ENCODE measurements at places on chromosomes 6 and 20.

DNA sequence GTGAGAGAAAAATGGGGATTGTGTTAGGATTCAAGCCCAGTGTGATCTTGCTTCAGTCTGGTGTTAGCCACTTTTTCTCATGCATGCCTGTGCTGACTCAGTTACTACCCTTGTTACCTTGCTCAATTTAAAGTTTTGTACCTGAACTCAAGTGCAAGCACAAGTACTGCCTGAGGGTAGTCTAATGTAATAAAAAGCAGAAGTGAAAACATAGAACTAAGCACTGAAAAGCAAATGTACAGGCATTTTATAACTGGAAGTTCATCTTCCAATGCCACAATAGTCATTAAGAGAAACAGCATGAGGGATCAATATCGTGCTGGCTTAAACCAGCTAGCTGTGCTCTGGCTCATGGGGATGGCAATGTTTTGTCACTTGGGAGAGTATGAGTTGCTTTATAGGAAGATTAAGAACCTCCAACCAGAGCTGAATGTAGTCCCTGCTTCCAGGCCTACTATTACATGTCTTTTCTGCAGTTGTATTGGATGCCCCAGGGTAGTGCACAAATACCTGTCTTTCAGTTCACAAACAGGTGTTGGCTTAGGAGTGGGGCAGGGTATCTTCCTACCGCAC lies 48.7 kb downstream of the SLC35F1 start:
- DNase-seq, result no peak
- no peaks in the 10 kb centered on the region for H3K36me3 ChIP-seq
- no peaks in the 10 kb centered on the region for H3K27me3 ChIP-seq
- no peaks in the 10 kb centered on the region for H3K4me1 ChIP-seq

DNA sequence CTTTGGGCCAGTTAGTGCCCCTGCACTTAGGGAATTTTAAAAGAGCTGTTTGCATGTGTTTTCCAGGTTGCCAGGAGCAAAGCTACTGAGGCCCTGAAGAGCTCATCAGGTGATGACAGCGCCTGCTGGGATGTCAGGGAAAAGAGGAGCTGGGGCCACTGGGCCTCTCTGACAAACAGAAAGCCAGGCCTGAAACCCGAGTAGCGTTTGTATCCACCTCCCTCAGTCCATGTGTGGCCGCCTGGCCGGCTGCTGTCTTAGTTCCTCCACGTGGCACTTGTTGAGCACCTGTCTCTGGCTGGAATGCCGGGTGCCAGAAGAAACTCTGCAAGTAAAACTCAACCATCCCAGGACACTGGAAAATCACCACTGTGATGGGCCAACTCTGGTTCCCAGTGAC lies 601.2 kb downstream of the CDH26 start:
- H3K4me3 ChIP-seq, result no peak overlapping the region
- no peak overlapping the region for H3K27ac ChIP-seq
- H3K4me1 ChIP-seq, result no peaks in the 10 kb centered on the region
- no peaks in the 10 kb centered on the region for H3K27me3 ChIP-seq

- H3K27ac ChIP-seq, result no peak overlapping the region
- H3K4me1 ChIP-seq, result no peaks in the 10 kb centered on the region
- no peaks in the 10 kb centered on the region for H3K27me3 ChIP-seq
- no peak for DNase-seq
- no peak overlapping the region for H3K4me3 ChIP-seq
- H3K36me3 ChIP-seq, result no peaks in the 10 kb centered on the region
These were observed 14.2 kb downstream of the PPP1R14C start for GRCh38 chr6:150157081-150157480.

- no peak overlapping the region for H3K4me3 ChIP-seq
- no peaks in the 10 kb centered on the region for H3K36me3 ChIP-seq
- H3K4me1 ChIP-seq, result no peaks in the 10 kb centered on the region
- DNase-seq, result peak; percentile 45
These were observed 20.7 kb downstream of the GTPBP2 start for GRCh38 chr6:43608310-43608763.

DNA sequence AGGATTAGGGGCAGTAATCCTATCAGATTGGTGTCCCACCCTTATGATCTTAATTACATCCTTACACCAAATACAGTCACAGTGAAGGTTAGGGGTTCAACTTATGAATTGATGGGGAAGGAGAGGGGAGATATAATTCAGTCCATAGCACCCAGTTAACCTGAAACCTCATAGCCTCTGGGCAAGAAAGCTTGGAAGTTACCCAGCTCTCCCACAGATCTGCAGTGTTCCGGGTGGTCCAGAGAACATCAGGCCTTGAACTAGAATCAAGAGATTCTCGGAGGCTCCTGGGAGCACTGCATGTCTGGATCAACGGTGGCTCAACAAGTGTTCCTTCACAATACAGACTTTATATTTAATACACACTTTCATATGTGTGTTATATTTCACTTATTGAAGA lies 392.6 kb upstream of the MARCKS start:
- H3K27ac ChIP-seq, result no peak overlapping the region
- H3K36me3 ChIP-seq, result no peaks in the 10 kb centered on the region
- H3K4me3 ChIP-seq, result no peak overlapping the region
- H3K4me1 ChIP-seq, result no peaks in the 10 kb centered on the region

GRCh38 chr20:54585217-54585616 lies 109.8 kb downstream of the DOK5 start:
- DNase-seq, result no peak
- no peaks in the 10 kb centered on the region for H3K27me3 ChIP-seq
- H3K4me3 ChIP-seq, result no peak overlapping the region
- H3K27ac ChIP-seq, result no peak overlapping the region
- no peaks in the 10 kb centered on the region for H3K36me3 ChIP-seq

DNA sequence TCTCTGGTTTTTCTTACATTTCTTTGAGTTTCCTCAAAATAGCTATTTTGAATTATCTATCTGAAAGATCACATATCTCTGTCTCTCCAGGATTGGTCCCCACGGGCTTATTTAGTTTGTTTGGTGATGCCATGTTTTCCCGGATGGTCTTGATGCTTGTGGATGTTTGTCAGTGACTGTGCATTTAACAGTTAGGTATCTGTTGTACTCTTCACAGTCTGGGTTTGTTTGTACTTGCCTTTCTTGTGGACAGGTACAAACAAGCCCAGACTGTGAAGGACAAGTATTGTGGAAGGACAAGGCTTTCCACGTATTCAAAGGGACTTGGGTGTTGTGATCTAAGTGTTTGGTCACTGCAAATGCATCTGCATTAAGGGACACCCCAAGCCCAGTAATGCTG lies 49.9 kb upstream of the TOP1 start:
- no peak overlapping the region for H3K27ac ChIP-seq
- no peaks in the 10 kb centered on the region for H3K27me3 ChIP-seq
- no peak overlapping the region for H3K4me3 ChIP-seq
- H3K4me1 ChIP-seq, result no peaks in the 10 kb centered on the region
- no peak for DNase-seq
- H3K36me3 ChIP-seq, result no peaks in the 10 kb centered on the region

DNA sequence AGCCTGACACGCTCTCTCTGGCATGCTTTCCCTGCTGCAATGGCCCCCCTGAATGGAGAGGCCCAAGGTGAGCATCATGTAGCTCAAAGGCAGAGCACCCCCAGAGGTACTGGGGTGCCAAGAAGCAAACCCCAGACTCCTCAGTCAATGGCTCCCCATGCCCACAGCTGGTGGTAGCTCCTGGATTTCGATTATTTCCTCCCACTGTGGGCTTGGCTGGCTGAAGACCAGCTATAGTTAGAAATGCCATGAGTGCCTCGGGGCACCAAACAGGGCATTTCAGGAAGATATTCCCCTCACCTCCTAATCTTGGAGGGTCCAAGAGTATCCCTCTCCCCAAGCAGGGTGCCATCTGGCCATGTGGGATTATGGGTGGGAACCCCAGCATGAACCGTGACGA lies 16.8 kb downstream of the MAP1LC3A start:
- DNase-seq, result no peak
- no peaks in the 10 kb centered on the region for H3K36me3 ChIP-seq
- no peaks in the 10 kb centered on the region for H3K27me3 ChIP-seq
- no peak overlapping the region for H3K27ac ChIP-seq
- H3K4me3 ChIP-seq, result no peak overlapping the region
- H3K4me1 ChIP-seq, result peaks cover 2% of the 10 kb centered on the region

DNA sequence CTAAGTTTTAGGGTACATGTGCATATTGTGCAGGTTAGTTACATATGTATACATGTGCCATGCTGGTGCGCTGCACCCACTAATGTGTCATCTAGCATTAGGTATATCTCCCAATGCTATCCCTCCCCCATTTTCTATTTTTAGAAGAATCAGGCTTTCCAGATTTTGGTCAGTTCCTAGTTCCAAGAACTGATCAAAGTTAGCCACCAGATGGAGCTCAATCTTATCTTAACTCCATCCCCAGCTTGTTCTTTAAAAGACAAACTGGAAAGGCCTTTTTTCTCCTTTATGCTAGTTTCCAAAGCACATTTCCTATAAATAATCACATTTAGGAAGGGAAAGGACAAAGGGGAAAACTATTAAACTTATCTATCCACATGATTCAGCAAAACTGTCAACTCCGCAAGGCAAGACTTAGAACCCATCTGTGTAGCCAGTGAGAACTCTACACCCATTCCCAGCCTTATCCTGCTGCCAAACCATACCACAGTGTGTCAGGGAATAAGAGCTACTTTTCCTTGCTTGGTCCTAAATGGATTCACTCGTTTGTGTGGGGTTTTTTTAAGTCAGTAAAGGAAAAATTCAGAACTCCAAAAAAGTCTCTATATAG lies 22.8 kb upstream of the KHDC1 start:
- H3K4me3 ChIP-seq, result no peak overlapping the region
- no peaks in the 10 kb centered on the region for H3K27me3 ChIP-seq
- H3K36me3 ChIP-seq, result no peaks in the 10 kb centered on the region
- no peak overlapping the region for H3K27ac ChIP-seq
- no peak for DNase-seq

DNA sequence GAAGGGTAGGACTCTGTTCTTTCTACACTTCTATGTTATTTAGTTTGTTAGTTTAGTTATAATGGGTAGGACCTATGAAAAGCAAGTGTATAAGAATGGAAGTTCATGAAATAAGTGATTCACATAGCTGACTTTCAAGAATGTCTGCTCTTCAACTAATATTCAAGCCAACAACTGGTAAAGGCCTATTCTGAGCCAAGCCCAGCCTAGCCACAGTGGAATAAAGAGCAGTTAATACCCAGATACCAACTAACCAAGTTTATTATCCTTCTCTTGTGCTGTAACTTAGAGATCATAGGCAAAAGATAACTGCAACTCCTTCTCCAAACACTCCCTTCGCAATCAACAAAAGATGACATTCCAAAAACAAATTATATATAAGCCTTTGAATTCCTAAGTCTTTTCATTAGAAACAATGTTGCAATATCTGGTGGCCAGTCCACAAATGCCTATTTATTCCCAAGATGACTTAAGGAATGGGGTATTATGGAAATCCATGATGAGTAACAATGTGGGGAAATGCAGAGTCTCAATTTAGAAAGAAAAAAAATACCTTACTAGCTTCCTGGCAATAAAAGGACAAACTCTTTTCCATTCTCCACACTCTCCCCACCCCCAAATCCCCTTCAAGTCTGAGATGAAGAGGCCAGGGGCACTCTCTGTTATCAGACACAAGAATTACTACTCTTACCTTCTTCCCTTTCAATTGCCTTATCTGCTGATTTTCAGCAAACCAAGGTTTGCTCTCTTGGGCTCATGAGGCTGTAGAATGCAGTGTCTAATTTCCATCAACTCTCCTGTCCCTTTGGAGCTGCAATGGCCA lies 27.4 kb downstream of the BTBD9 start:
- no peak for DNase-seq
- H3K27ac ChIP-seq, result no peak overlapping the region
- H3K4me1 ChIP-seq, result no peaks in the 10 kb centered on the region
- no peaks in the 10 kb centered on the region for H3K27me3 ChIP-seq
- H3K4me3 ChIP-seq, result no peak overlapping the region
- no peaks in the 10 kb centered on the region for H3K36me3 ChIP-seq

DNA sequence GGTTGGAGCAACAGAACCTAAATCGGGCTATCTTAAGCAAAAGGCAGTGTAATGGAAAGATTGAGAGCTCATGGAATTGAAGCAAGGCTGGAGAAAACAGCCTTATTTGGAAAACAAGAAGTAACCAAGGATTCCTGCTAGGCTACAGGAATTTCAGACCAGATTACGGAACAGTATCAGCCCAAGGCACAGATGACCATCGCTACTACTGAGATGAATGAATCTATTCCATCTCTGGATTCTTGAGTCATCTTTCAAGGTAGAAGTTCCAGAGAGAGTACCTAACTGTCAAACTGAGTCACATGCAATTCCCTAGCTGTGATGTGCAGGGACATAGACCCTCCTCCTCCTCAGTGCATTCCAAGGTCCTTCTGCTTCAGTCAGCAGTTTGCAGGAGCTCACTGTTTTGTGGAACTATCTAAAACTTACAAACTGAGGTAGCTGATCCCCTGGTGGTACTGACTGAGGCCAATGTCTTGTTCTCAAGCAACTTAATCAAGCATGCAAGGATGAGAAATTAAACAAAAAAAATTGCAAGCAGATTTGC lies 62.0 kb upstream of the SMLR1 start:
- no peak overlapping the region for H3K4me3 ChIP-seq
- DNase-seq, result no peak
- no peaks in the 10 kb centered on the region for H3K36me3 ChIP-seq
- H3K4me1 ChIP-seq, result no peaks in the 10 kb centered on the region

DNA sequence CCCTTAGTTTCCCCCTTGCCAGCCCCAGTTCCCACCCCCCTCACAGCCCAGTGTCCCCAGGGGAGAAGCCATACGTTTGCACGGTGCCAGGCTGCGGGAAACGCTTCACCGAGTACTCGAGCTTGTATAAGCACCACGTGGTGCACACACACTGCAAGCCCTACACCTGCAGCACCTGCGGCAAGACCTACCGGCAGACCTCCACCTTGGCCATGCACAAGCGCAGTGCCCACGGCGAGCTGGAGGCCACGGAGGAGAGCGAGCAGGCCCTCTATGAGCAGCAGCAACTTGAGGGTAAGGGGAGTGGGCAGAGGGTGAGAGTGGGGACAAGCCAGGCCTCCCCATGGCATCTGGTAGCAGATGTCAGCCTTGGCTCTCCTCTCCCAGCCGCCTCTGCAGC lies 5.1 kb upstream of the DEF6 start:
- H3K36me3 ChIP-seq, result peaks cover 14% of the 10 kb centered on the region
- H3K4me1 ChIP-seq, result no peaks in the 10 kb centered on the region
- H3K27ac ChIP-seq, result no peak overlapping the region

DNA sequence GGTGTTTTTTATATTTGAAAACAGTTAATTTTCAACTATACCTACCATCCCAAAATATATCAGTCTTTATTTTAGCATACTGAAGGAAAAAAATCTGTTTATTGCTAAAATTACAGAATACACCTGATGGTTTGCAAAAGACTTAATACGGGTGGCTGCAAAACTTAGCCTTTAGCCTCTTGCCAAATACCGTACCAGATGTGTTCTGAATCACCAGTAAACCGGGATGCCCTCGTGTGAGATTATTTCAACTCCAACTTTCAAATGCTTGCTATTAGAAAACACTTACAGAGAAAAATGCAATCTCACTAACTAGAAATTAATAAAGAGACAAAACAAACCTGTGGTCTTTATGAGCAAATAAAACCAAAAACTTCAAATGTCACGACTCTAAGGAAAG lies 36.0 kb downstream of the REV3L start:
- no peak overlapping the region for H3K4me3 ChIP-seq
- H3K27me3 ChIP-seq, result no peaks in the 10 kb centered on the region
- no peaks in the 10 kb centered on the region for H3K4me1 ChIP-seq
